ENCODE measurements at places on chromosomes 5 and 9.

- DNase-seq, result no peak
These were observed 48.5 kb upstream of the SRP19 start for GRCh38 chr5:112812549-112812948.

GRCh38 chr5:80165452-80165851, 90.4 kb downstream of the SERINC5 start:
- DNase-seq, result no peak

DNA sequence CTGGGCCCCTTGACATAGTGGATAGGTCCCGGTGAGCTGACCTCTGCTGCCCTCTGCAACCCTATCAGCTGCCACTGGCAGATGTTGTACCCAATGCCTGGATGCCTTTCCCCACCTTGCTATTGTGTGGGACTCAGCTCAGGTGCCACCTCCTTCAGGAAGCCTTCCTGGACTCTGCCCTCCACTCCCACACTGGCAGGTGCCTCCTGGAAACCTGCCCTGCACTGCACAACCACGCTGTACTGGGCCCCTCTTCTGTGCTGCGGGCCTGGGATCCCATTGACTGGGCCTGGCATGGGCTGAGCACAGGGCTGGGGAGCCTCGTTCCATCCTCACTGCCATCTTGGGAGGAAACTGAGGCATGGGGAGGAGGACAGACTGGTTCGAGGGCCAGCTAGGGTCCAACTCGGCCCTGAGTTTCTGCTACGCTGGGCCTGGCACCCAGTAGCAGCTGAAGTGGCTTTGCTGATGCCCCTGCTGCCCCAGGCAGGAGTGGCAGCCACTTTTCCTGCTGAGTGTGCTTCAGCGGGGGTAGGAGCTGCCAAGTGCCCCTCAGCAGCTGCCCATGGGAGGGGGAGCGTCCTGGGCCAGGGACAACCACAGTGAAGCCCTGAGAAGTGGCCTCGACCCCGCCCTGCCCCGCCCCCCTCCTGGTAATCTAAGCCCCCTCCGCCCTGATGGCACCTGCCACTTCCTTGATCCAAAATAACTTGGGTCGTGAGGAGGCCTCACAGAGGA, 1.3 kb downstream of the AK1 start:
- peak; percentile 62 for DNase-seq

DNA sequence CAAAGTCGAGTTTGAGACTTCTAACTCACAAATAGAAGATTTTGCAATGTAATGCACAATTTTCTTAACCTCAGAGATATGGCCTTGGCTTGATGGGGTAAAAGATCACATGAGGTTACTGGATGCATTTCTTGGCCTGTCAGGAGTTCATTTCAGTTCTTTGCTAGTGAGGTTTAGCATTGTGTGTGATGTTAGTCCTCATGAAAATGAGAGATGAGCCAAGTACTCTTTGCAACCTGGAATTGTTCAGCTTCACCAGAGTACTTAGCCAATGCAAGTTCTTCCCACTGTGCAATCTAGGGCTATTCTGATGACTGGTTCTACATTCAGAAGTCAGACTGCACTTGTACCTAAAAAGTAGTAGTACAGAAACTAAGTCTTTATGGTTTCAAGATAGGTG, 24.9 kb downstream of the GNAQ start:
- DNase-seq, result no peak

DNA sequence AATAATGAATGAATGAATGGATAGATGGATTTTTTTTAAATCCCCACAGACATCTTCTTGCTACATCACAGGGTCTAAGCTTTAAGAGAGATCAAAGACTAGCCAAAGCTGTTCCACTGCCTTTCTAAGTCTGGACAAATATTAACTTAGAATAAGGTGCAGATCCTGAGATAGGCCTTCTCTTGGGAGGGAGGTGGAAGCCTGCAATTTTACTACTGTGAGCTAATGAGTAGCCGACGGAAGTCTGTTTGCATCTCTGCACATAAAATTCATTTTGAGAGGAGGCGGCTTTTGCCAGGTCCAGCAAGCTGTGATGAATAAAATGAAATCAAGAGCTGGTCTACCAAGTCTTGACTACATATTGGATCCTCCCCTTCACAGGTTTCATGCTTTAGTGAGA, 484.9 kb downstream of the TMEM38B start:
- DNase-seq, result no peak
